ENCODE measurements at places on chromosomes 6 and 20. TPM values are rescaled to one million over a fixed set of nuclear protein-coding genes. Genes with fewer than 3 reads are reported as not detected.

Gene TMEM74B
- total RNA-seq, result not detected

GRCh38 chr6:15585760-15586214 is 77.0 kb downstream of the DTNBP1 start:
- peak; percentile 10 for DNase-seq

- no peak for DNase-seq
Observed at GRCh38 chr6:140773276-140773675, 1359.4 kb upstream of the GJE1 start.

GRCh38 chr6:168695701-168696100 is 254.7 kb downstream of the SMOC2 start:
- DNase-seq, result no peak

Gene COL21A1
- not detected for total RNA-seq

GRCh38 chr6:144397141-144397540 is 112.0 kb downstream of the UTRN start:
- DNase-seq, result no peak

Gene SMIM8
- total RNA-seq, result 9.0 TPM

Gene REM1
- not detected for total RNA-seq

DNA sequence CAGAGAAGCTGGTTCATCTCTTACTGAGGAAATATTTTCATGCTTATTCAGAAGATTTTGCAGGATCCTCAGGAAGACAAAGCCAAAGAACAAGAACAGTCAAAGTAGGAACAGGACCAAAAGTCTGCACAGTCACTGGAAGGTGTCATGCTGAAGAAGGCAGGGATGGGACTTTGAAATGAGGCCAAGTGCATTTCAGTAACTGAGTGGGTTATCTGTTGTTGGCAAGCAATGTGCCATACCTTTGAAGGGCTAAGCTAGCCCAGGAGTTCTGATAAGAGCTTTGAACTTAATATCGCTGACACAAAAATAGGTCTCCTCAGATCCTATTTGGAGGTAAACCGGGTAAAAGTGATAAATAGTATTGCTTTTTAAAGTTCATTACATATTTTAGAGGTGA is 31.5 kb downstream of the SLC16A10 start:
- DNase-seq, result no peak

- DNase-seq, result no peak
Observed at GRCh38 chr6:154380741-154381140, 24.1 kb upstream of the IPCEF1 start.

Gene ULBP1
- not detected for total RNA-seq

DNA sequence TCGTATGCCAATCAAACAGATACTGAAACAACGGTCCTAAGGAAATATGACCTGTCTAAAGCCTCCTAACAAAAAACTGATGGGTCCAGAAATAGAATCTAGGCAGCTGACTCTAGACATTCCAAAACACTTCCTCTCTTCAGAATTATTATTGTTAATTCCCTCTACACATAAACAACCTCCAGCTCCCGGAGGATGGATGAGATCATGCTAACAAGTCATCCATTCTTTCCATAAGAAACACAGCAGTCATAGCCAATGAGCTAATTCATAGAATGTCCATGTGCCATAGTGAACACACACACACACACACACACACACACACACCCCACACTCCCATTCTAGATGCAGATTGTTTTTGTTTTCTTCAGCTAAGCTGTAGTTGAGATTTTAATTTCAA is 44.3 kb downstream of the HDGFL1 start:
- DNase-seq, result no peak

Gene ACSS1
- total RNA-seq, result not detected

DNA sequence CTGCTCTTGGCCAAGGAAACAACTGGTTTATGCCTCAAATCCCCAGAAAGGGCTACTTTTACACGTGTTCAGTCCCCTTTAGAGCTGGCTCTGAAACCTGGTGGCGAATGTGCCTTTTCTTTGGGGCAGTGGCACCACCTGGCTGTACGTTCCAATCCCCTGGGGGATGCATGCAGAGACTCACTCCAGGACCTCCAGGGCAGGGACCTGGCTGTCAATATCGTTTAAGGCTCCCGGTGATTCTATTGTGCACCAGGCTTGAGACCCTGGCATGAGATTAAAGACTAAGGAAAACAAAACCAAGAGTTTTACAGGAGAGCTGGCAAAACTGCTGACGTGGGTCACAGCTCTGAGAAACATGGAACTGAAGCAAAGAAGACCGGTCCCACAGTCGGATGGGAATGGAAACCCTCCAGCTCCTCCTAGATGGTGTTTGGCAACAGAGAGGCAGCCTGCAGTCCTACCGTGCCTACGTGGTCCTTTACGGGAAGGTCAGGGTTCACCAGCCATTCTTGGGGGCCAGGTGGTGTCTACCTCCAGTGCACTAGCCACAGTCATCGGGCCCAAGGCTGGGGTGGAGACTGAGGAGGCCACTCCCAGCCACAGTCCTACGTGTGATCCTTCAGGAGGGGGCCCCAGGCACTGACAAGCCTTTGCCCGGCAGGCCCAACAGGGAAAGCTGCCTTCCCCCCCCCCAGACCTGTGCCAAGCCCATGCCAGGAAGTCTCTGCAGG is 203.3 kb upstream of the CST7 start:
- DNase-seq, result no peak

DNA sequence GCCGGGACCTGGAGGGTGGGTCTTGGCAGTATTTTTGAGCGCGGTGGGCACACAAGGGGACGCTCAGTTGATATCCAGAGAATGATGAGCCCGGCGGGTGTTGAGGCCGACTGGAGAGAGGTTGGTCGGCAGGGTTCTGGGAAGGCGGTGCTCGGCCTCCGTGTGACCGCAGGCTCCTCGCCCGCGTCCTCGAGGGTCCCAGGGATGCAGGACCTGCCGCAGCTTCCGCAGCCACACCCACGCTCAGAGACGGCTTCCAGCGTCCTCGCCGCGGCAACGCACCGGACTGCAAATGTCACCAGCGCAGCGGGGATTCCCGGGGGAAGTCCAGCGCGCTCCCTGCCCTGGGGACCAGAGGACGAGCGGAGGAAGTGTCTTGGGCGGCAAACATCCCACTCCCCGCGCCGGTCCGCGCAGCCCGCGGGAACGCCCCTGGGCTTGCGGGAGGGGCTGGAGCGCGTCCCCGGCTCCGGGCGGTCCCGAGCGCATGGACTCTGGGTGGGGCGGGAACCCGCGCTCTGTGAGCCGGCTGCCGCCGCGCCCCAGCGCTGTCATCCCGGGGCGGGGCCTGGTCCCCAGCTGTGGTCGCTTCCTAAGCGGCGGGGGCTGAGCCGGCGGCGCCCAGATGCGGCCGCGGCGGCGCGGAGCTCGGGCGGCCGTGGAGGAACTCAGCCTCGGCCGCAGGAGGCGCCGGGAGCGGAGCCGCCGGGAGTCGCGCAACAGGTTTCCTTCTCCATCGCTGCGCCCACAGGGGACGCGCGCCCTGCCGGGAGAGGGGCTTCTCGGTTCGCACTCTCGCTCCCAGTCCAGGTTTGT is at the start of gene STX11:
Gene STX11 (plus strand): TSS at position 624 of the 816 bp plus-strand sequence. CDS start 36,111 bp downstream, outside the sequence.
- DNase-seq, result no peak

Gene TGM3
- total RNA-seq, result not detected

DNA sequence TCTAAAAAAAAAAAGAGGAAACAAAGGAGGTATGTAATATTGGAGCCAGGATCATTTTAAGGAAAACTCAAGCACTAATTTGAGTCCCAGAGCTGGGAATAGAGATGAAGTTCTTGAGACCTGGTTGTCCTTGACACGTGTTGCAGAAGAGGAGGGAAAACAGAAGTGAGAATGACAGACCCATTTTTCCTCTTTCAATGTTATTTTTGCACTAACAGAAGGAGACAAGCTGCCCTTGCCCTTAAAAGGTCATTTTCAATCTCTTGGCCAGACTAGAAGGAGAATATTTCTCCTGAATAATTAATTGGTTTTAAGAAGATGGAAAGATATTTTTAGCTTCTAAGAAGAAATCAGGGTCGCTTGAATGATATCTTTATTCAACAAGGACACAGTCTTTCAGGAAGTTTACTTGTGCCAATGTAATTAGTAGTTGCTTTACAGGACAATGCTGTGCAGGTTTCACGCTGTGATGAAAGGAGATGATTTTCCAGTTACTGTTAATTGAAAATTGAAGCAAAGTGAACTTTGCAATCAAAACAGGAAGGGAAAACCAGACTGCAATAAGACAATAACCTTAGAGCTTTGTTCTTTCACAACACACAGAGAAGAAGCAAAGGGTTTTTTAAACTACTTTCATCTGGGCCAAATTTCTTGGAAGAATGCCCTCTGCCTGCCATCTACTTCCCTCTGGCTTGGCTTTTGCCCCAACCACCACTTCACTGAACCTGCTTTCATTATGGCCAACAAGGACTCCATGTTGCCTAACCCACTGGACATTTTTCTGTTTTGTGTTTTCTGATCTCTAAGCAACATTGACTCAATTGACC is 107.8 kb upstream of the SHLD1 start:
- peak; percentile 40 for DNase-seq

DNA sequence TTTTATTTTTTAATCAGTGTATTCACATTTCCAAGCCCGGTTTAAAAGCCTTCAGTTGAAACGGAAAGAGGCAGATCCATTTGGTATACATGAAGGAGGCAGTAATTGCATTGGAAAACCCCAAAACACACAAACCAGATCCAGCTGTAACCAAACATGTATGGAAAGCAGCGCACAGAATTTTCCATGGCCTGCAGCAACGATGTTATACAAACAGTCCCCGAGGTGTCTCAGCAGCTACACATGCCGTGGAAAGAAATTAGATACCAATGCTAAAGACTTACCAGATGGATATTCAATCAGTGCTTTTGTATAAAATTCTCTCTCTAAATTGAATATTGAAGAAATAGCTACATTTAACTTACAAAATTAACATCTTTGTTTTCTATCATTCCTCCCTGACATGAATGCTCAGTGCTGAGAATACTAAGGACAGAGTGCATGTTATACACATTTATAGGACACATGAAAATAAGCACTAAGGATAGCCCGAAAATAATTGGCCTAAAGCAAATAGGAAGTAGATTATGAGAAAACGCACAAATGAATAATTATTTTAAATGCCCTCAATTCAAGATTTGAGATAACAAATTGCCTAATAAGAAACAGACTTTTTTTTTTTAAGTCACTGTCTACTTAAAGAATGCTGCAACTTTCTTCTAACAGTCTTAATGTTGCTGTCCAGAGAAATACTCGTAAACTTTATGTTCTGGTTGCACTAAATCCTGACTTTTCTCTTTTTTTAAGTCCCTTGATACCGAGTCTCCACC is 713.1 kb downstream of the HDGFL1 start:
- no peak for DNase-seq
